ENCODE measurements at places on chromosomes 7 and 10.

- DNase-seq, result no peak
Measured at GRCh38 chr7:93530701-93531100, 43.8 kb downstream of the CALCR start.

DNA sequence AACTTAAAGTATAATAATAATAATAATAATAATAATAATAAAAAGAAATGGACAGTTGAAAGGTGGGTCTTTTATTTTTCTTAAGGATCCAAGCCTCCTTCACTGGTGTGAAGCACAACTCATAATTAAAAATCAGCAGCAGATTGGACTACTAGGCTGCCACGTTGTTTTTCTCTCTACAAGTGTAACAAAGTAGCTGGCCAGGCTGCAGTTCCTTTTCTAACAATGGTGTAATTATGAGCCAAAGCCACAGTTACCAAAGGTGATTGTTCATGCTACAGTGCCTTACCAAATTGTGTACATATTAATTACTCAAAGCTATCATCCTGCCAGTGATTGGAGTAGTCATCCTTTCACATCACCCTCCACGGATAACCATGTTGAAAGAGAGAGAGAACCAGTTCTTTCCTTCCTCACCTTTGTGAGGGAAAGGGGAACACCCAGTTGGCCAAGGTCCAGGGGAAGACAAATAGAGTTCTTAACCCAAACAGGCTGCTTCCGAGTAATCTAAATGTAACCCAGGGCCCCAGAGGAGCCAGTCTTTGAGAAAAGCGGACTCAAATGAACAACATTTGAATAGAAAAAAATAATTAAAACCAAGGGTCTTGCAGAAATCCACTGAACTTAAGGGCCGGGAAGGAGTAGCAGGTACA, 86.3 kb upstream of the NPS start:
- DNase-seq, result no peak

DNA sequence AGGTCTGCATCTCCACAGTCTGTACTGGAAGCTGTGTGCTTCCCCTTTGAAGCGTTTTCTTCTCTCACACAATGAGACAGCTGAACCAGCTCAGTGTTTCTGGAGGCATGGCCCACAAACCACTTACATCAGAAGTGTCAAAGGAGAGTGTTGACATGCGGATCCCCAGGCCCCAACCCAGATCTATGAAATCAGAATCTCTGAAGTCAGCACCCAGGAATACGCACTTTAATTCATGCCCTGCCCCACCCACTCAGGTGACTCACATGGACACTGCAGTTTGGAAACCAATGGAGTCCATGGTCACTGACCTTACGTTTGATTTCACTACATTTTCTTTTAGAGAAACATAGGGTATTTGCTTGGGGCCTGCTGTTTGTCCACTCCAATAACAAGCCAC, 19.0 kb downstream of the TLL2 start:
- no peak for DNase-seq

DNA sequence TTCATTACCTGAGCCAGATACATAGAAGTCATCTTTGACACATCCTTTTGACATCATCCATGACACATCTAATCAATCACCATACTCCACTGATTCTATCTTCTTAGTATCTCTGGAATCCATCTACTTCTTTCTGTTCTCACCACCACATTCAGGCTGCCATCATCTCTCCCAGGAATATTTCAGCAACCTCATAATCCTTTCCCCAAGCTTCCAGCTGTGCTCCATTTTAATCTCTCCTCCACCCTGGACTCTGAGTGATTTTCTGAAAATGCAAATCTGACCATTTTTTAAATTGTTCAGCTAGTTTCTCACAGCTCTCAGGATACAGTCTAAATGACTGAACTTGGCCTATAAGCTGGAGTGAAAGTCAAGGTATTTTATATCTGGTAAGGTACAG, 2.5 kb upstream of the BTRC start:
- no peak for DNase-seq

DNA sequence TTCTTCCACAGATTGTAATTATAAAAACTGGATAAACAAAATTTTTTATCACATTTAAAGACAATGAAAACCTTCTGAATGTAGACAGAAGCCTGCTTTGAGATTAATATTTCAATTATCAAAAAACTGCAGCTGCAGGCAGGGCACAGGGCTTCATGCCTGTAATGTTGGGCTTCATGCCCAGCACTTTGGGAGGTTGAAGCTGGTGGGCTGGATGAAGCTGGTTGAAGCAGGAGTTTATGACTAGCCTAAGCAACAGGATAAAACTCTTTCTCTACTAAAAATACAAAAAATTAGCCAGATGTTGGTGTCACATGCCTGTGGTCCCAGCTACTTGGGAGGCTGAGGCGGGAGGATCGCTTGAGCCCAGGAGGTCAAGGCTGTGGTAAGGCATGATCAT, 41.2 kb downstream of the PDZD8 start:
- DNase-seq, result no peak

GRCh38 chr7:86091369-86091768, 552.3 kb upstream of the GRM3 start:
- DNase-seq, result no peak

- no peak for DNase-seq
Measured at GRCh38 chr10:3868271-3868664, 83.3 kb upstream of the KLF6 start.

All from T-helper 1 cell (primary cell).